Activated T-helper 1 cell treated with Interleukin-2 at 50 U/mL for 16 hours (primary cell): ENCODE measurements at places on chromosomes 2 and 18.

DNA sequence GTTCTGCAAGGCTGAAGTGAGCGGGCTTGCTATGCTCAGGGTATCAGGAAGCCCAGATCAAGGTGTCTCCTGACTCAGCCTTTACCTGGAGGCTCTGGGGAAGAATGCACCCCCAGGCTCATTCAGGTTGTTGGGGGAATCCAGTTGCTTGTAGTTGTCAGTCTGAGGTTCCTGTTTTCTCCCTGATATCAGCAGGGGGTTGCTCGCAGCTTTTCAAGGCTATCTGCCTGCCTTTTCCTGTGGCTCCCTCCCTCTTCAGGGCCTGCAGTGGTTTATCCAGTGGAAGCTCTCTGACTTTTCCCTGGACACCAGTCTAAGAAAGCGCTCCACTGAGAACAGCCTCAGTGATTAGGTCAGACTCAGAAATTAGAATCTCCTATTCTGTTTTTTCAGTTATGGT is 116.6 kb downstream of the PTPRM start:
- DNase-seq, result no peak

- no peak for DNase-seq
Observed at GRCh38 chr2:190755772-190756415, 107.0 kb downstream of the NAB1 start.

DNA sequence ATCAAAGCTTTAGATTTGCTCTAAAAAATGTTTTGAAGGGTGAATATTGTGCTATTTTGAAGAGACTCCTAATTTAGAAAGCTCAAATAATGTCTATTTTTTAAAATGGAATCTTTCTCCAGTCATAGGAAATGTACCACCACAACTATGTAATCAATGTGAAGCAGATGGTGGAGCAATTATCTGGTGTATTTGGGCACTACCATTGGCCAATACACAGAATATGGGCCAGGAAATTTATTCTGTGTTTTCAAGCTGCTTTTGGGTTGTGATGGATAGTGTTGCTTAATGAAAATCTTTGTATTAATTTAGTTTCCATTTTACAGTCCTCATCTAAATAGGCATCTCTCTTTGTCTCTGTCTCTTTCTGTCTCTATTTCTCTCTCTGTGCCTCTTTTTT is 17.1 kb upstream of the VWC2L start:
- no peak for DNase-seq

GRCh38 chr2:105377871-105378270 is 21.0 kb downstream of the FHL2 start:
- DNase-seq, result no peak

- no peak for DNase-seq
Observed at GRCh38 chr18:45565280-45565970, 49.9 kb upstream of the SLC14A2 start.

DNA sequence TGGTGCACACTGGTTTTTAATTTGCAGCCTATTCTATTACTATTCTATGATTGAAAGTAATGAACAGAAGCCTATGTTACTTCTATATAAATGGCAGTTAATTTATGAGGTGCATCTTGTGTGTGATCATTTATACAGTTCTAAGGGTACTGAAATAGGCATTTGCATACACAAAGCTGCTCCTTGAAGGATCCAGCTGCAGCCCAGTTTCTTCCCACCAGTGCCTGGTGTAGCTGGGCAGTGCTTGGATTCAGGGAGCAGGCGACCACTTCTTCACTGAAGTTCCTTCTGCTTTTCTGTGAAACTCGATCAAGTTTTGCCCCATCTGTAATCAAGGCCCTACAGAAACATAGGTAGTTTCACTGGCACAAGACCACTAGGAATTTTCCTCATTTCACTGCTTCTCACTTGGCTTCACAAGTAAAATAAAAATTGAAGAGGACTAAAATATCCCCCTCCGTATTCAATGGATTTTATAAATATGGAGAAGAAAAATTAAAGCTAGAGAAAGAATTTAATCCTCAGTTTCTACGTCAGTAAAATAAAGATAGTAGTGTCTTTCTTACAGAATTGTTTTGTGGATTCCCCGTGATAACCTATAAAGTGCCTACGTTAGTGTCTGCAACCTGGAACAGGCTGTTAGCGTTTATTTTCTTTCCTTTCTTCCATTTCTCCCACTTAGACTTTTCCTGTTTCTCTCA is 1.7 kb upstream of the LPIN2 start:
- DNase-seq, result no peak

DNA sequence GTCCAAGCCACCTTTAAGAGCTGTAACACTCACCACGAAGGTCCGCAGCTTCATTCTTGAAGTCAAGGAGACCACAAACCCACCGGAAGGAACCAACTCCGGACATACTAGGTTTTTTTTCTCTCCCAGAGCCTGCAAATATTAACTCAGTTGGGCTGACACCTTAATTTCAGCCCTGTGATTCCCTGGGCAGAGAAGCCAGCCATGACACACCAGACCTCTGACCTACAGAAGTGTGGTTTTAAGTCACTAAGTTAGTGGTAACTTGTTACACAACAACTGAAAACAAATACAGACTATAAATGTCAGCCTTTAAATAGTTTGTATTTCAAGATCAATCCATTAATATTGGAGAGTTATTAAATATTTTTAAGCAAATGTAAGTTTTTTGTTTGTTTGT is 855.1 kb downstream of the TMEM182 start:
- no peak for DNase-seq
